ENCODE measurements at places on chromosomes 16 and 17.

- DNase-seq: no peak
These were observed 31.5 kb upstream of the CDH5 start for GRCh38 chr16:66334853-66335574.

GRCh38 chr16:28554634-28555423 is 1.1 kb downstream of the SGF29 start:
- peak; percentile 9 for DNase-seq

DNA sequence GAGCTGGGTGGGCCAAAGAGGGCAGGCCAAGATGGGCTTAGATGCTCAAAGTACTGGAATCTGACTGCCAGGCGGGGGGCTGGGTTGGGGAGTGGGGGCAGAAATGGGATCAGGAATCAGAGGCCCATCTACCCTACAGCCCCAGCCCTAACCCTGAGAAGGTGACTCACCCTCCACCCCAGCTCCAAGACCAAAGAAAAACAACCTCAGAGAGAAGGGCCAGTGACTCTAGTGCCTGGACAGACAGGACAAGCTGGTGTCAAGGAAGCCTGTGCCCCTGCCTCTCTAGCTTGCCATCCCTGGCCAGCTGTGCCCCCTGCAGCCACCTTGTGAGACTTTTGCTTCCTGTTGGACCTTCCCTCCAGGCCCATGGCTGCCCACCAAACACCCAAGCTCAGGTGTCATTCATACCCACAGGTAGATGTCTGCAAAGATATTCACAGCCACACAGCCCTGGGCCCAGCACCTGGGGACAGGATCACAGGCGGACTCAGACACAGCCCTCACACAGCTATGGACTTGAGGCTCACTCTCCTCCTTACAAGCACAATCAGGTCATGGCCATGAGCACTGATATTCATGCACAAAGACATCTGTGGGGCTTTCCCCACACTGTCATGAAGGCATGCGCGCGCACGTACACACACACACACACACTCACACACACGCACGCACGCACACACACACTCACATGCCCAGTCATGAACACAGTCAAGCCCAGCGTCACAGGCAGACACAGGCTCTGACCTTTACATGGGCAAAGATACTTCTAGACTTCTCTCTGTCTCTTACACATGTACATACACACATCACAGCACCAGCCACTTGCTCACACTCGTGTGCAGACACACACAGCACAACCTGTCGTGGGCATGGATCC is 2.8 kb downstream of the WNT3 start:
- no peak for DNase-seq

DNA sequence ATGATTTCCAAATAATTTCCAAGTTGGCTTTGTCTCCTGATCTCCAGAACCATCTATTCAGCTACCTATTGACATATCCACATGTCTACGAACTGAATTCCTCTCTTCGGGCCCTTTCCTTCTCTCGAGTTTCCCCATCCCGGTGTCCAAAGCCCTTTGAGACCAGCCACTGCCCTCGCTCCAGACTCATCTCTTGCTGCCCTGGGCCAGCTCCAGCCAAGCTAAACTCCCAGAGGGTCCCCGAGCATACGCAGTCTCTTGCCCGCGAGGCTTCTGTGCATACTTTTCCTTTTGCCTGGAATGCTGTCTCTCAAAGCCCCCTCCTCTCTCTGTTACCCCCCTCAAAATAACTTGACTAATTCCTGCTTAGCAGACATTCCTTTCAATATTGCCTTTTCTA is 27.2 kb upstream of the TBX2 start:
- no peak for DNase-seq

- peak; percentile 96 for DNase-seq
These were observed 251.1 kb downstream of the SEC14L1 start for GRCh38 chr17:77391668-77392375.

GRCh38 chr17:17050346-17051345 is 8.4 kb downstream of the MPRIP start:
- DNase-seq: no peak

DNA sequence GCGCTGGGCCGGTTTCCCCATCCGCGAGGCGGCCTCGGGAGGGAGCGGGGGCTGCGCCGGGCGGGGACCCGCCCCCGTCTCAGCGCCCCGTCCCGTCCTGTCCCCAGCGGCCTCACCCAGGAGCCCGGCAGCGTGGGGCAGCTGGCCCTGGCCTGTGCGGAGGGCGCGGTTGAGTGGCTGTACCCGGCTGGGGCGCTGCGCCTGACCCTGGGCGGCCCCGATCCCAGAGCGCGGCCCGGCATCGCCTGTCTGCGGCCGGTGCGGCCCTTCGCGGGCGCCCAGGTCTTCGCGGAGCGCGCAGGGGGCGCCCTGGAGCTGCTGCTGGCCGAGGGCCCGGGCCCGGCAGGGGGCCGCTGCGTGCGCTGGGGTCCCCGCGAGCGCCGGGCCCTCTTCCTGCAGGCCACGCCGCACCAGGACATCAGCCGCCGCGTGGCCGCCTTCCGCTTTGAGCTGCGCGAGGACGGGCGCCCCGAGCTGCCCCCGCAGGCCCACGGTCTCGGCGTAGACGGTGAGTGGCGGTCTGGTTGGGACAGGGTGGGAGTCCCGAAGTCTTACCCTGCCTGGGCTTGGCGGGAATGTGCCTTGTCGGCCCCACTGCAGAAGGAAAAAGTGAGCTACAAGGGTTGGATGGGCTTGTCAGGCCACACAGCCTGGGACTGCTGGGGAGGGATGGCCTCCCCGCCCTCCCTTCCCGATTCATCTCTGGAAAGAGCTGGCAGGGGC is 720 bp downstream of the METRN start:
- DNase-seq: no peak

- no peak for DNase-seq
These were observed 14.0 kb downstream of the GSE1 start for GRCh38 chr16:85627089-85627488.

- DNase-seq: no peak
These were observed 2.2 kb downstream of the TMC8 start for GRCh38 chr17:78132767-78133178.

DNA sequence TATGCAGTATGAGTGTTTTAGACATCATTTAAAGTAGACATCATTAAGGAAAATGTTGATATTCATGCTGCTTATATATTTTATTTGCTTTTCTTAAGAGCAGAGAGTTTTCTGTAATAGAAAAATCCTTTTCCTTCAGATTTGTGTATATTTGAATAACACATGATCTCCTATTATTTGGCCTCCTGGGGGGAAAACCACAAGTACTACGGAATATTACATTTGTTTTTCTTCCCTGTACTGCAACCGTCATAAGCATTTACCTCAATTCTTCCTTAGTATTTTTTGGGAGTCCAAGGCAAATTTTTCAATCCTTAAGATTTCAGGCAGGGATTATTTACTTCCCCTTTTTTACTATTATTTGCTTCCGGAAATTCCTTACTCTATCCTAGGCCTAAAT is 6.0 kb downstream of the RSPRY1 start:
- DNase-seq: peak; percentile 31

- DNase-seq: no peak
These were observed 42.7 kb downstream of the BANP start for GRCh38 chr16:87993901-87994300.

DNA sequence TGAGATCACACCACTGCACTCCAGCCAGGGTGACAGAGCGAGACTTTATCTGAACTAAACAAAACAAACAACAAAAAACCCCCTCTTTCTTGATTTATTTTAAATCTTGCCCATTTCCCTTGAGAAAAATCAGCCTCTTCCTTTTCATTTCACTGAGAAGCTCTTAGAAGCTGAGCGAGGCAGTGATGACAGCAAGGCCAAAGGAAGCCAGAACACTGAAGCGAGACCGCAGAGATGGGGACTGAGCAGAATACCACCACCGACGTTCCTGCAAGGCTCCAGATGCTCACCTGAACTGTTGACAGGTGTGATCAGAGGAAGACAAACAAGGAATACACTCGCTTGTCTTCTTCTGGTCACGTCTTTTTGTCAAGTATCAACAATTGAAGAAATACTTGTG is 30.5 kb upstream of the IRF8 start:
- no peak for DNase-seq

DNA sequence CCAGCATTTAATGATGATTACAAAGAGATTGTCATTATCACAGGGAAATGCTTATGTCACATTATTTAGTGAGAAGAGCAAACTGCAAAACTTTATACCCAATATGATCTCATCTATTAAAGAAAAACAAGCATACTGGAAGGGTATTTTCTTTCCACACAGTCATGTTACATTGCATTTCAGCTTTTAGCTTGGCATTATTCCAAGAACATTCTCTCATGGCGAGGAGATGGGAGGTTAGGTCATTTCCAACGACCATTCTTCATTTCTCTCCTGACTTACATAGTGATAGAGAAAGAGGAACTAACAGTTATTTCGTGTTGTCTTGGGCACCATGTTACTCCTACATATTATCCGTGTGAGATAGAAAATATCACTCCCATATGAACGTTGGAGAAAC is 309.4 kb upstream of the XYLT1 start:
- DNase-seq: no peak

DNA sequence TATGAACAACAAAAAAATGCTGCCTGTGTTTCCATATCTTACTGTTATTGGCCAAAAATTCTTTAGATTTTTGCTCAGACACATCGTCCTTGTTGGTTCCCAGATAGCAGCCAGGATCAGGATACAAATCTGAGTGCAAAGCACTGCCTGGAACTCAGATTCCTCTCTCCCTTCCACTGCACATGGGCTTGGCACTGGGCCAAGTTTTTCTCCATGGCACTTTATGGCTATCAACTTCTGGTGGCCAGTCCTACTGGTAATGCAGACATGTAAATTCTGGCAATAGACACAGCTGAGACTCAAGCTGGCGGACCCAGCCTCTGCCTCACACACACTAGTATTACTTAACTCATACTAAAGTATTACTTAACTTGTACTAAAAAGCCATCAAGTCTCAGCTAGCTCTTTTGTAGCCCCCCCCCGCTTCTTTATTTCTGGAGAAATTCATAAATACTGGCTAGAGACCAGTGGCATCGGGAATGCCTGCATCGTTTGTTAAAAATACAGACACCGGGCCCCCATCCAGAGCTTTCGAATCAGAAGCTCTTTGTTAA is 181.2 kb upstream of the COX10 start:
- DNase-seq: no peak

DNA sequence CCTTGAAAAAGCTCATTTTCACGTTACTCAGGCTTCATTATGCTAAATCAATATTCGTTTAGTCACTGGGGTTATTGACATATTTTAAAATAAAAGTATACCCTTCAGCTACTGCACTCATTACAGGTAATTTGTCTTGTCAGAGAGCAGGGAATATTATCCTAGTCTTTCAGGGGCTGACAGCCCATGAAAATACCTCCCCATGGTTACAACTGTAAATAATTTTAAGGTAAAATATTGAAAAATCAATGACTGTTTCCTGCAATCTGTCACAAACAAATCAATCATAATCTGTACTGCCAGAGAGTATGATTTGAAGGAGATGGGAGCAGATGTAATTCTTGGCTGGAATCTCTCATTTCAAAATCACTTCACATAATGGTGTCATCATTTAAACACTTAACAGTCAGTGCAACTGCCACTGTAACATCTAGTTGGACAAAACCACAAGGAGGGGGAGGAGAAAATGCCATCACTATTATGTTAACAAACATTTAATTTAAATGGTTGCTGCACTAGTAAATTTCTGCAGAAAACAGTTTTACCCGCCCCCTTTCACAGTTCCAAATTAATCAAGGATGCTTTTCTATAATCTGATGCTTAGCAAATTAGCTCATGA is 9.3 kb upstream of the IRX5 start:
- peak; percentile 51 for DNase-seq

DNA sequence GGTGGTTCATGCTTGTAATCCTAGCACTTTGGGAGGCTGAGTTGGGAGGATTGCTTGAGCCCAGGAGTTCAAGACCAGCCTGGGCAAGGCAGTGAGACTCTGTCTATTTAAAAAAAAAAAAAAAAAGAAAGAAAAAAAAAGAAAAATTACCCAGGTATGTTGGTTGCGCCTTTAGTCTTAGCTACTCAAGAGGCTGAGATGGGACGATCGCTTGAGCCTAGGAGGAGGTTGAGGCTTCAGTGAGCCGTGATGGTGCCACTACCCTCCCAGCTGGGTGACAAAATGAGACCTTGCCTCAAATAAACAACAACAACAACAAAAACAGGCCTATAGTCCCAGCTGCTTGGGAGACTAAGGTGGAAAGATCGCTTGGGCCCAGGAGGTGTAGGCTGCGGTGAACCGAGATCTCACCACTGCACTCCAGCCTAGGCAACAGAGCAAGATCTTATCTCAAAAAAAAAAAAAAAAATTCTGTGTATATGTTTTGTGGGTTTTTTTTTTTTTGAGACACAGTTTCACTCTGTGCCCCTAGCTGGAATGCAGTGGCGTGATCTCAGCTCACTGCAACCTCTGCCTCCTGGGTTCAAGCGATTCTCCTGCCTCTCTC is 12.5 kb upstream of the ANKRD40CL start:
- no peak for DNase-seq

GRCh38 chr17:63066158-63066813 is 100.3 kb downstream of the TANC2 start:
- no peak for DNase-seq

DNA sequence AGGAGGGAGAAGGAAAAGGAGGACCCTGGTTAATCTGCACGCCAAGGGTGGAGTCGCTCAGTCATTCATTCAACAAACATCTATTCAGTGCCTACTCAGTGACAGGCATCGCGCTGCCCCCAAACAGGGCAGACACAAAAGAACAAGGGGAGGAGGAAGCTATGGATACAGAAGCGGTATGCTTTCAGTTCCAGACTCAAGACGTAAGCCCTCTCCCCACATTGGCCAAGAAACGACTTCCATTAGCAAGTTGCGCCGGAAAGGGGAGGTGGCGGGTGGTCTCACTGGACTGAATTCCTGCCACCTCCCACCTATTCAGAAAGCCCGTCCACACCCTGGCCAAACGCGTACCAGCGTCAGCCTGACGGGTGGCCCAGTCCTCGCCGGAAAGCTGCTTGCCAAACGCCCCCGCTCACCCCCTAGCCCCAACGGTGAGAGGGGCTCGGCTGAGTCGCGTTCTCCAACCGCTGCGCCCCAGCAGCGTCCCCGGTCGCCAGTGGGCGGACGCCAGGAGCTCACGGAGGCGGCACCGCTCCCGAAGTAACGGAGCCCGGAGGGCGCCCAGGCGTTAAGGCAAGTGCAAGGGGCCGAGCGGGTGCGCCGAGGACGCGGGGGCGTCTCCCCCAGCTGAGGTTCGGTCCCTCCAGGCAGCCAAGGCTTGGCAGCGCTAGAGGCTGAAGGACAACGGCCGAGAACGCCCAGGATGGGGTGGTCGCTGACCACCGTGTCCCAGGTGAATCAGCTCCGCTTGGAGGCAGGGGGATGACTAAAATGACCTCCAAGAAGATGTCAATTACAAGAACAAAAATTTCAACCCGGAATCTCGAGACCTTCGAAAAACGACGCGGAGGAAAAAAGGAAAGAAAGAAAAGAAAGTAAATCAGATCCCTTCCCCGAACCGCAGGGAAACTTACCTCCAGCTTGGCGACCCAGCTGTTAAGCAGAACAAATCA is 470.7 kb downstream of the SOX9 start:
- peak; percentile 53 for DNase-seq

DNA sequence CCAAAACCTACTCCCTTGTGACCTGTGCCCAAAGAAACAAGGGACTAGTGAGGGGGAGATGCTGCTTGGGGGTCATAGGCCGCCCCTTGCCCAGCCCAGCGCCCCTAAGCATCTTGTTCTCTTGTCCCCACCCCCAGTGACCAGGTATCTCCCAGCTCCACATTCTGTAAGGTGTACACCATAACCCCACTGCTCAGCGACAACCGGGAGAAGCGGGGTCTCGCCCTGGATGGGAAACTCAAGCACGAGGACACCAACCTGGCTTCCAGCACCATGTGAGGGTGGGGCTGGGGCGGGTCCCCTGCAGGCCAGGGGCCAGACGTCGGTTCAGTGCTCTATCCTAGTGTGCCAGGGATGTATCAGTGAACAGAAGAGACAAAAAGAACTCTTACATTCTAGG is 8.7 kb downstream of the ARRB2 start:
- DNase-seq: no peak

- DNase-seq: no peak
These were observed 335.3 kb downstream of the MAF start for GRCh38 chr16:79265196-79265595.
